ENCODE measurements at places on chromosomes 4 and X.

DNA sequence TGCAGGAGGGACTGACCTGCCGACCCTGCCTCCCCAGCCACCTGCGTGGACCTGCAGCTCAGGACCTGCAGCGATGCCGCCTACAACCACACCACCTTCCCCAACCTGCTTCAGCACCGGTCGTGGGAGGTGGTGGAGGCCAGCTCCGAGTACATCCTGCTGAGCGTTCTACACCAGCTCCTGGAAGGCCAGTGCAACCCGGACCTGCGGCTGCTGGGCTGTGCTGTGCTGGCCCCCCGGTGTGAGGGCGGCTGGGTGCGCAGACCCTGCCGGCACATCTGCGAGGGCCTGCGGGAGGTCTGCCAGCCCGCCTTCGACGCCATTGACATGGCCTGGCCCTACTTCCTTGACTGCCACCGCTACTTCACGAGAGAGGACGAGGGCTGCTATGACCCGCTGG, 8.5 kb downstream of the CPZ start:
- DNase-seq, result no peak

GRCh38 chrX:97691901-97692455, 808.3 kb downstream of the RPA4 start:
- no peak for DNase-seq

- no peak for DNase-seq
Observed at GRCh38 chr4:134906404-134907023, 704.9 kb upstream of the PABPC4L start.

DNA sequence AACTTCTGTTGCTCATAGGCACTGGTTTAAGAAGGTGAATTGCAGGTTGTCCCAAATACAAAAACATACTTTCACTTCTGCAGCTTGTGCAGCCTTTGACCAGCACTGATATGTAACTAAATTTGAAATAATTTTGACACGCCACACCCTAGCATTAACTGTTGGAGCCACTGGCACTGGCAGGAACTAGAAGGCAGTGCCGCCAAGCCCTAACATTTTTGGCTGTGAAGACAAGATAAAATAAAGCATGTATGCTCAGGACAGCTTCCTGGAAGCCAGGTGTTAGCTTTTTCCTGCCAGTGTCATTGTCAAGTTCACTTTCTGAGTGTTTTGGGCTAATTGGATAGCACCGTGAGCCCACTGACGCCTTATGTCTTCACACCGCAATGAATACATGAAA, 65.3 kb upstream of the FBXW7 start:
- DNase-seq, result no peak

DNA sequence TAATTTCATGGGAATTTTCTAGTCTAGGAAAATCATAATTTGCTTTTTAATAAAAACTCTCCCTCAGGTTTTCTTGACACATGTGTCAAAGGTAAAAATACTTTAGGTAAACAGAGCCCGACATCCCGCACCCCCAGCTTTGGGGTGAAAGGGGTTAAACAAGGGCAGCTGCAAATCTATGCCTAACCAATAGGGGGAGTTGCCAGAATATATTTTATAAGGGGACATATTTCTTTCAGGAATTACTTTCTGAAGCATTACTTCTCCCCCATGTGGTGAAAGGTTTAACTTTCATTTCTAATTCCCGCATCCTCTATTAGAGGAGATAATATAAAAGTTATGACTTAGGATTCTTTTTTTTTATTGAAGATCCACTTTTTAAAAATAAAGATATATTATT, 53.9 kb upstream of the HEPH start:
- DNase-seq, result no peak

DNA sequence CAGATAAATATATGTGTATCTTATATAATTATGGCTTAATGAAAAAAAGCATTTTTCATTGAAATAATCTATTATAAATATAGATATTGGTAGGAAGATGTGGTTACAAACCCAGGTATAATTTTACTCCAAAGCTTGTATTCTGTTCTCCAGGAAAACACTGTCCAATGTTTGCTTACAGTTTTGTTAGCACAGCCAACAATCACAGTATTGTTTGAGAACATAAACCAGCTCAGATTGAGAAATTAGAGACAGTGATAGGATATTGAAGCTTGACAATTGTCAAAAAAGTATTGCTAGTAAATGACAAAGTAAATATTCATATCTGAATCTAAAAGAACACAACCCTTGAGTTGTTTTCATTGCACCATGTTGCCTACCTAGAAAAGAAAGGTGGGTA, 228.8 kb downstream of the ADGRL3 start:
- DNase-seq, result no peak

Measured in pancreas (tissue), 10 donors.